Hair follicular keratinocyte (primary cell): ENCODE measurements at places on chromosomes 12 and 14. TPM values are rescaled to one million over a fixed set of nuclear protein-coding genes. Genes with fewer than 3 reads are reported as not detected.

Gene CRACR2A
- total RNA-seq: 0.08 and 1.7 TPM in 2 replicates

Gene CEP290
- total RNA-seq: 4.0 and 10.5 TPM in 2 replicates

Gene POLR3B
- total RNA-seq: 8.0 and 11.4 TPM in 2 replicates

Gene KRT83
- not detected in 2 replicates for total RNA-seq

Gene FITM1
- not detected in 2 replicates for total RNA-seq

Gene CNTN1
- 23.7 and 27.6 TPM in 2 replicates for total RNA-seq

Gene IFNG-AS1
- not detected in 2 replicates for total RNA-seq

Gene SMCO3
- not detected in 2 replicates for total RNA-seq

Gene SP7
- not detected in 2 replicates for total RNA-seq

Gene KRT75
- total RNA-seq: 4.9 and 7.4 TPM in 2 replicates

Gene ADAM21
- 0.30 and 0.55 TPM in 2 replicates for total RNA-seq

Gene ARL1
- total RNA-seq: 54.0 and 58.7 TPM in 2 replicates

Gene TSPAN19
- 0.55 and 0.57 TPM in 2 replicates for total RNA-seq

Gene POTEM
- not detected in 2 replicates for total RNA-seq

Gene SRRM4
- not detected in 2 replicates for total RNA-seq

Gene PPP1R13B
- 4.8 and 7.0 TPM in 2 replicates for total RNA-seq

Gene CLEC1B
- total RNA-seq: not detected in 2 replicates

Gene LMNTD1
- not detected in 2 replicates for total RNA-seq

Gene TMBIM4
- 81.9 and 89.8 TPM in 2 replicates for total RNA-seq

Gene RNASE4
- total RNA-seq: 4.0 and 10.7 TPM in 2 replicates

Gene GPX2
- total RNA-seq: 0.23 and 1.7 TPM in 2 replicates

Gene NRXN3
- 0.27 TPM in 1 of 2 replicates, not detected in the other for total RNA-seq

Gene KRT6C
- total RNA-seq: 11.7 and 19.2 TPM in 2 replicates

Gene GALNT8
- 0.11 and 0.23 TPM in 2 replicates for total RNA-seq

Gene NYNRIN
- total RNA-seq: 2.7 and 3.8 TPM in 2 replicates

Gene TFCP2
- total RNA-seq: 8.7 and 8.9 TPM in 2 replicates

Gene DEPDC4
- 0.62 and 2.3 TPM in 2 replicates for total RNA-seq

Gene CD163
- total RNA-seq: not detected in 2 replicates

Gene RTL1
- not detected in 2 replicates for total RNA-seq

Gene SSTR1
- total RNA-seq: not detected in 2 replicates

Gene TDRD9
- total RNA-seq: 0.62 and 0.91 TPM in 2 replicates

Gene ZDHHC22
- total RNA-seq: not detected in 2 replicates

Gene NAV3
- total RNA-seq: 23.9 and 28.6 TPM in 2 replicates

Gene CMKLR1
- 0.34 TPM in 1 of 2 replicates, not detected in the other for total RNA-seq

Gene CCDC197
- not detected in 2 replicates for total RNA-seq

Gene PIWIL1
- total RNA-seq: under 0.01 TPM in 1 of 2 replicates, not detected in the other

Gene PPP2R3C
- 10.5 and 15.9 TPM in 2 replicates for total RNA-seq

Gene DNM1L
- 77.6 and 79.3 TPM in 2 replicates for total RNA-seq

Gene TRIM9
- 0.16 and 0.30 TPM in 2 replicates for total RNA-seq

Gene BAG5
- total RNA-seq: 16.6 and 22.6 TPM in 2 replicates

Gene LRCOL1
- not detected in 2 replicates for total RNA-seq

Gene HCAR3
- total RNA-seq: 1.4 and 4.3 TPM in 2 replicates

Gene PRMT5
- total RNA-seq: 88.4 and 111 TPM in 2 replicates

Gene CABP1
- 0.30 TPM in 1 of 2 replicates, not detected in the other for total RNA-seq
